Neural crest cell (in vitro differentiated cells): ENCODE measurements at places on chromosomes 5 and 9. TPM values are rescaled to one million over a fixed set of nuclear protein-coding genes. Genes with fewer than 3 reads are reported as not detected.

The ARL10 gene
- total RNA-seq = 37.2 and 40.0 TPM in 2 replicates

- no peak for DNase-seq
These were observed 33.1 kb downstream of the ATP6V0E1 start for GRCh38 chr5:173016598-173017046.

The AHRR gene
- total RNA-seq = 1.0 and 1.3 TPM in 2 replicates

The SAXO1 gene
- total RNA-seq = 0.14 TPM in 1 of 2 replicates, not detected in the other

DNA sequence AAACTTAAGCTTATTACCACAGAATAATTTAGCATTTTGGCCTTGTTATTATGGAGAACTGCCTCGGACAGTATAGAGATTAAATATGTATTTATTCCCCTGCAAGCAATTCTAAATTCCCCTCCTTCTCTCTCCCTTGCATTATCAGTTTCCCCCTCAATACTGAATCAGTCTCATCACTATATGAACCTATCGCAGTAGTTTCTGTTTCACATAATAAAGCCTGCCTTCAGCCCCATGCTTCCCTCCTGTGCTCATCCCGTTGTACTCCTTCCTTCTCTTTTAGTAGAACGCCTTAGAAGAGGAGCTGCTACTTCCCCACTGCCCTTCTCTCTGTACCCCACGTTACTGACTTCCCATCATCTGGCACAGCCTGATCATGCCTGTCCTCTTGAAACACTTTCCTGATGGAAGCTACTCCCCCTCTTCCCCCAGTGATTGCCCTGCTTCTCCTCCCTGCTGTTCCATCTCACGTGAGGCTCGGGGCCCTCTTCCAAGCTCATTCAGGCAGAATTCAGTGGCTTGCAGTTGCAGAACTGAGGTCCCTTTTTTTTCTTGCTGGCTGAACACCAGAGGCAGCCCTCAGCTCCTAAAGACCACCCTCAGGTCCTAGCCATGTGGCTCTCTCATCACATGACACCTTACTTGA is 93.4 kb downstream of the PPIC start:
- DNase-seq = no peak

DNA sequence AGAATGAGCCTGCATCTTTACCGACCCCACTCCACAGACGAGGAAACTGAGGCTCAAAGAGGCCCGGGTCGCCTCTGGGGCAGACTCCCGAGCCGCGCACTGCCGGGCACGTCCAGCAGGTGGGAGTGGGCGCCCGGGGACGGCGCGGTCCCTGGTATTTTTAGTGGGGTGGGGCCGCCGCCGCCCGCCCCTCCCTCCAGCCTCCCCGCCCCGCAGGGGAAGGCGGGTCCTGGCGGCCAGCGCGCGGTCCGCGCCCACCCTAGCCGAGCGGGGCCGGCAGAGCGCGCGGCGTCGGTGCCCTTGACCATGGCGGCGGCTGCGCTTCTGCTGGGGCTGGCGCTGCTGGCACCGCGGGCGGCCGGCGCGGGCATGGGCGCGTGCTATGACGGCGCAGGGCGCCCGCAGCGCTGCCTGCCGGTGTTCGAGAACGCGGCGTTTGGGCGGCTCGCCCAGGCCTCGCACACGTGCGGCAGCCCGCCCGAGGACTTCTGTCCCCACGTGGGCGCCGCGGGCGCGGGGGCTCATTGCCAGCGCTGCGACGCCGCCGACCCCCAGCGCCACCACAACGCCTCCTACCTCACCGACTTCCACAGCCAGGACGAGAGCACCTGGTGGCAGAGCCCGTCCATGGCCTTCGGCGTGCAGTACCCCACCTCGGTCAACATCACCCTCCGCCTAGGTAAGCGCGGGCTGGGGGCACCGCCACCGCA is at the start of gene LAMC3:
Gene LAMC3, plus strand, starts transcription at position 266 of the 710 bp plus-strand sequence. Its CDS starts 41 bp downstream, at position 307.
- no peak for DNase-seq
